ENCODE measurements at places on chromosomes 16 and 17. TPM values are rescaled to one million over a fixed set of nuclear protein-coding genes. Genes with fewer than 3 reads are reported as not detected.

The ENPP7 gene
- total RNA-seq = not detected

The CPNE2 gene
- 7.1 TPM for total RNA-seq

The CA4 gene
- not detected for total RNA-seq

The CEP295NL gene
- not detected for total RNA-seq

The MYH13 gene
- total RNA-seq = not detected

The SDR42E2 gene
- not detected for total RNA-seq

The ARHGDIG gene
- not detected for total RNA-seq

The PIRT gene
- not detected for total RNA-seq

The TNFRSF17 gene
- not detected for total RNA-seq

The HOXB4 gene
- 3.3 TPM for total RNA-seq

The IRX5 gene
- 0.13 TPM for total RNA-seq

The TUBG2 gene
- 11.4 TPM for total RNA-seq

The LYRM9 gene
- 2.0 TPM for total RNA-seq

The CTRB2 gene
- not detected for total RNA-seq

The SHISA9 gene
- not detected for total RNA-seq

The OSGIN1 gene
- 0.71 TPM for total RNA-seq

The GNAO1 gene
- 5.2 TPM for total RNA-seq

The CES5A gene
- total RNA-seq = not detected

The ATP2A1 gene
- total RNA-seq = 1.2 TPM

The CDH3 gene
- not detected for total RNA-seq

The ARL5C gene
- not detected for total RNA-seq

The ATP2C2 gene
- total RNA-seq = not detected

The KRTAP9-4 gene
- not detected for total RNA-seq

The KRTAP1-5 gene
- total RNA-seq = not detected

Measured in activated CD8-positive, alpha-beta memory T cell treated with anti-CD3 and anti-CD28 coated beads for 36 hours (primary cell).